ENCODE measurements at places on chromosomes 16 and 17. TPM values are rescaled to one million over a fixed set of nuclear protein-coding genes. Genes with fewer than 3 reads are reported as not detected.

NEUROD2 gene
- not detected for total RNA-seq

ACSM2A gene
- total RNA-seq, result not detected

CD300C gene
- not detected for total RNA-seq

SETD1A gene
- 29.3 TPM for total RNA-seq

CYGB gene
- 5.1 TPM for total RNA-seq

TK1 gene
- 72.5 TPM for total RNA-seq

COPZ2 gene
- not detected for total RNA-seq

ASGR1 gene
- 17.7 TPM for total RNA-seq

VASN gene
- 9.1 TPM for total RNA-seq

SOX15 gene
- 19.9 TPM for total RNA-seq

TIMP2 gene
- 36.9 TPM for total RNA-seq

BCL6B gene
- total RNA-seq, result 11.4 TPM

SP6 gene
- total RNA-seq, result 3.3 TPM

ATP2A3 gene
- 37.8 TPM for total RNA-seq

KRTAP4-5 gene
- total RNA-seq, result not detected

KCNG4 gene
- total RNA-seq, result not detected

TNS4 gene
- total RNA-seq, result 0.87 TPM

TIGD7 gene
- 5.3 TPM for total RNA-seq

MT1E gene
- 92.7 TPM for total RNA-seq

MRPL28 gene
- total RNA-seq, result 119 TPM

WNK4 gene
- 1.4 TPM for total RNA-seq

ADAMTS18 gene
- 0.94 TPM for total RNA-seq

PRSS36 gene
- total RNA-seq, result 0.48 TPM

HIGD1B gene
- not detected for total RNA-seq

GSG1L gene
- total RNA-seq, result 0.28 TPM

CDR2L gene
- 31.0 TPM for total RNA-seq

ASPHD1 gene
- total RNA-seq, result 17.6 TPM

SRSF2 gene
- 410 TPM for total RNA-seq

HEATR9 gene
- not detected for total RNA-seq

RNF157 gene
- 15.1 TPM for total RNA-seq

EME2 gene
- total RNA-seq, result 25.7 TPM

HOXB6 gene
- 0.11 TPM for total RNA-seq

MMP15 gene
- total RNA-seq, result 55.5 TPM

TMC8 gene
- total RNA-seq, result 3.1 TPM

CLEC18B gene
- total RNA-seq, result 0.50 TPM

TEKT1 gene
- 0.37 TPM for total RNA-seq

TSPOAP1 gene
- total RNA-seq, result 10.9 TPM

TMEM238L gene
- not detected for total RNA-seq

ITGAL gene
- total RNA-seq, result 1.1 TPM

DHRS11 gene
- 35.9 TPM for total RNA-seq

DPEP2NB gene
- not detected for total RNA-seq

CRHR1 gene
- total RNA-seq, result 1.6 TPM

SPDYE4 gene
- not detected for total RNA-seq

QRICH2 gene
- total RNA-seq, result 3.2 TPM

GHDC gene
- 7.5 TPM for total RNA-seq

RNF166 gene
- total RNA-seq, result 38.5 TPM

ST6GALNAC1 gene
- total RNA-seq, result 0.37 TPM

HSF5 gene
- 0.11 TPM for total RNA-seq

All from WTC11 (cell line).